ENCODE measurements at places on chromosomes 4 and X.
A peak's percentile ranks its signal among the peaks of the same experiment; 100 is the strongest.

DNA sequence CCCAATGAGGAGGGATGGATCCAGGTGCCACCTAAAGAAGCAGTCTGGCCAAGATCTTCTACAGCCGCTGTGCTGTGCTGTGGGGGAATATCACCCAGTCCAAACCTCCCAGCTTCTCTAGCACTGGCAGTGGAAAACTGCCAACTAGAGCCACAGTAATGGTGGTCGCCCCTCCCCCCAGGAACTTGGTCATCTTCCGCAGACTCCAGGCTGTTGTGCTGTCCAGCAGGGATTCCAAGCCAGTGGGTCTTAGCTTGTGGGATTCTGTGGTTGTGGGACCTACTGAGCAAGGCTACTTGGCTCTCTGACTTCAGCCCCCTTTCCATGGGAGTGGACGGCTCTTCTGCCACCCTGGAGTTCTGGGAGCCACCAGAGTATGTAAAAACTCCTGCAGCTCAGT is 18.2 kb downstream of the GPRASP1 start:
- no peaks in the 10 kb centered on the region for H3K27me3 ChIP-seq
- DNase-seq = no peak
- H3K27ac ChIP-seq = no peak overlapping the region
- no peaks in the 10 kb centered on the region for H3K4me1 ChIP-seq
- no peak overlapping the region for H3K4me3 ChIP-seq

- peaks cover 12% of the 10 kb centered on the region for H3K4me1 ChIP-seq
- H3K27me3 ChIP-seq = no peaks in the 10 kb centered on the region
- no peak for DNase-seq
- no peaks in the 10 kb centered on the region for H3K36me3 ChIP-seq
- H3K4me3 ChIP-seq = no peak overlapping the region
- H3K27ac ChIP-seq = no peak overlapping the region
These were observed 23.5 kb upstream of the CEP135 start for GRCh38 chr4:55925241-55925640.

- peaks cover 15% of the 10 kb centered on the region for H3K4me1 ChIP-seq
- DNase-seq = no peak
- H3K4me3 ChIP-seq = no peak overlapping the region
- H3K36me3 ChIP-seq = no peaks in the 10 kb centered on the region
- no peaks in the 10 kb centered on the region for H3K27me3 ChIP-seq
These were observed 53.5 kb upstream of the PCDH10 start for GRCh38 chr4:133095591-133095990.

DNA sequence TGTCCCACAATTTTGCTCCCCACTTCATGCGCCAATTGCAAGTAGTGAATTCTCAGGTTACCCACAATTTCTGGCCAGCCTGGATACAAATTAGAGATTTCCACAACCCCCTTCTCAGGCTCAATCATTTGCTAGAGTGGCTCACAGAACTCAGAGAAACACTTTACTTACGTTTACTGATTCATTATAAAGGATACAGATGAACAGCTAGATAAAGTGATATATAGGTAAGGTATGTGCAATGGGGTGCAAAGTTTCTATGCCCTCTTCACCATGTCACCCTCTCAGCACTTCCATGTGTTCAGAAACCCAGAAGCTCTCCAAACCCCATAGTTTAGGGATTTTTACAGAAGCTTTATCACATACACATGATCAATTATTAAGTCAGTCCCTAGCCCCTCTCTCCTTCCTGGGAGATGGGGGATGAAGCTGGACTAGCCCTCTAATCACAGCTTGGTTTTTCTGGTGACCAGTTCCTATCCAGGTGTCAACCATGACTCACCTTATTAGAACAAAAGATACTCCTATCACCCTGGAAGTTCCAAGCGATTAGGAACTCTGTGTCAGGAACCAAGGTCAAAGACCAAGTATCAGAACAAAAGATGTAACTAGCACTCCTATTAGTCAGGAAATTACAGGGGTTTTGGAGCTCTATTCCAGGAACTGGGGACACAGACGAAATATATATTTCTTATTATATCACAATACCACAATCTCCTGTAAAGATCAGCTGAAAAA is 33.5 kb upstream of the PRRG1 start:
- H3K27me3 ChIP-seq = no peaks in the 10 kb centered on the region
- H3K4me1 ChIP-seq = no peaks in the 10 kb centered on the region
- DNase-seq = no peak
- no peak overlapping the region for H3K27ac ChIP-seq
- no peak overlapping the region for H3K4me3 ChIP-seq

DNA sequence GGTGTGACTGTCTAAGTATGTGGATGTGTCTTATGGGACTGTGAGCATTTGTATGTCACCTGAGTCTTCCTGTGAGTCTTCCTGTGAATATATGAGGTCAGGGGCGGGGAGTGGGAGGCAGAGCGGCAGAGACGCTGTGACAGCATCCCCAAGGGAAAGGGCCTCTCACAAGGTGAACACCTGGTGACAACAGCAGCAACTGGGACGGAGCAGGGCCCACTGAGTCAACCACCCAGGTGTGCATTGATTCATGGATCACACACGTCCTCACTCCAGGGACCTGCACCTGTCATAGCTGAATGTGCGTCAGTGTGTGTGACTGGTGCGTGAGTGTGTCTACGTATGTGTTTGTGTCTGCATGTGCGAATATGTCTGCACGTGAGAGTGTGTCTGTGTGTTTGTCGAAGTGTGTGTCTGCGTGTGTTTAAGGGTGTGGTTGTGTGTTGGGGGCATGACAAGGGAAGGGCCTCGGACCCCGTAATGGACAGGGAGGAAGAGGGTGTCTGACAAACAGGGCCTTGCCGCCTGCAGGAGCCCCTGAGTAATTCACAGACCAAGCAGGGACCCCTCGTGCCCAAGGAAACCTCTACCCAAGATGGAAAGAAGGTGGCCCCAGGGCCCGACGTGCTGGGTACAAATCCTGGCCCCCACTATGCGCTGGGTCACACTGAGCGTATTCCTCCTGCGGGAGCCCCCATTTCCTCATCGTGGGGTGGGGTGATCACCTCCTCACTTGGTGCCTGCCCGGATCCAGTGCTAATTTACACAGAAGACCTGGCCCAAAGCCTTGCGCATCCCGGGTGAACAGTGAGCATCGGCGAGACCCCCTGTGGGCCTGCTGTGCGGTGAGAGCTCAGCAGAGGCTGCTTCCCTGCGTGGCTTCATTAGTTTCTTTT is 76.7 kb downstream of the ABLIM2 start:
- H3K36me3 ChIP-seq = no peaks in the 10 kb centered on the region
- peaks cover 3% of the 10 kb centered on the region for H3K27me3 ChIP-seq
- no peak overlapping the region for H3K4me3 ChIP-seq
- no peak overlapping the region for H3K27ac ChIP-seq
- peaks cover 40% of the 10 kb centered on the region for H3K4me1 ChIP-seq

- no peak overlapping the region for H3K27ac ChIP-seq
- peaks cover 4% of the 10 kb centered on the region for H3K27me3 ChIP-seq
- peaks cover 22% of the 10 kb centered on the region for H3K4me1 ChIP-seq
- H3K4me3 ChIP-seq = no peak overlapping the region
- no peaks in the 10 kb centered on the region for H3K36me3 ChIP-seq
These were observed 57.6 kb downstream of the PLAC1 start for GRCh38 chrX:134600714-134601113.

- no peaks in the 10 kb centered on the region for H3K36me3 ChIP-seq
- no peak overlapping the region for H3K4me3 ChIP-seq
- peaks cover 31% of the 10 kb centered on the region for H3K4me1 ChIP-seq
- no peak for DNase-seq
These were observed 55.0 kb downstream of the PSAPL1 start for GRCh38 chr4:7379719-7380118.

- no peak for DNase-seq
- no peaks in the 10 kb centered on the region for H3K36me3 ChIP-seq
- no peak overlapping the region for H3K4me3 ChIP-seq
- H3K27ac ChIP-seq = no peak overlapping the region
- peaks cover 29% of the 10 kb centered on the region for H3K4me1 ChIP-seq
These were observed 162.3 kb upstream of the EDNRA start for GRCh38 chr4:147318586-147318985.

GRCh38 chr4:82713856-82714255 is 84.7 kb downstream of the SCD5 start:
- H3K27ac ChIP-seq = no peak overlapping the region
- no peaks in the 10 kb centered on the region for H3K36me3 ChIP-seq
- H3K4me1 ChIP-seq = peaks cover 29% of the 10 kb centered on the region
- DNase-seq = no peak
- peaks cover 15% of the 10 kb centered on the region for H3K27me3 ChIP-seq

DNA sequence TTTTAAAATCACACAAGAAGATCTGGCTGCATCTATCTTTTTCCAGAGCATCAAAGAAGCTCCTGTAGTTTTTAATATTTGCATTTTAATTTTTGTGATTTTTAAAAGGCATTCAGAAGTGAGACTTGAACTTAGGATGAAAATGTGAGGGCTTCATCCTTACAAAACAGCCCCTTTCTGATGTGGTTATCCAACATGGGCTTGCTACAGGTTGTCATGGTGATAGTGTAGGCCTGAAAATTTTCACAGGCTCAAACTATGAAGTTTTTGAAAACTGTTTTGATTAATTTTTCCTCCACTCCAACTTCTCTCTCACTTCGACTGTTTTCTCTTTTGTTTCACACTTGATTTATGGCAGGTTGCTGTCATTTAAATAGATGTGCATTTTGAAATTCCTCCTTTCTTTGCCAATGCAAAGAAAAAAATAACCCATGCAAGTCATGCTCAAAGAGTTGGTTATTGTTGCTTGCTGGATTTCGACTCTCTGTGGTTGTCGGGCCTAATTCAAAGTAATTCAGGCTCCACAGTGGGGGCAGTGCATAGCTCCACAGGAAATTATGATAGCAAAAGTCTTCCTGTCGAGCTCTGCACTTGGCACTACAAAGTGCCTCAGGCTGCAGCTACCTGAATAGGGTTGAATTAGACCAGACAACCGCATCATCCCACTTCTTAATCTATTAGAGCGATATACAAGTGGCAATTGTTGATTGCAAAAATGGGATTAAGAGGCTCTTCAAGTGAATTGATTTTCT is 201.0 kb upstream of the GPR101 start:
- no peaks in the 10 kb centered on the region for H3K36me3 ChIP-seq
- peaks cover 22% of the 10 kb centered on the region for H3K4me1 ChIP-seq
- H3K27me3 ChIP-seq = no peaks in the 10 kb centered on the region

DNA sequence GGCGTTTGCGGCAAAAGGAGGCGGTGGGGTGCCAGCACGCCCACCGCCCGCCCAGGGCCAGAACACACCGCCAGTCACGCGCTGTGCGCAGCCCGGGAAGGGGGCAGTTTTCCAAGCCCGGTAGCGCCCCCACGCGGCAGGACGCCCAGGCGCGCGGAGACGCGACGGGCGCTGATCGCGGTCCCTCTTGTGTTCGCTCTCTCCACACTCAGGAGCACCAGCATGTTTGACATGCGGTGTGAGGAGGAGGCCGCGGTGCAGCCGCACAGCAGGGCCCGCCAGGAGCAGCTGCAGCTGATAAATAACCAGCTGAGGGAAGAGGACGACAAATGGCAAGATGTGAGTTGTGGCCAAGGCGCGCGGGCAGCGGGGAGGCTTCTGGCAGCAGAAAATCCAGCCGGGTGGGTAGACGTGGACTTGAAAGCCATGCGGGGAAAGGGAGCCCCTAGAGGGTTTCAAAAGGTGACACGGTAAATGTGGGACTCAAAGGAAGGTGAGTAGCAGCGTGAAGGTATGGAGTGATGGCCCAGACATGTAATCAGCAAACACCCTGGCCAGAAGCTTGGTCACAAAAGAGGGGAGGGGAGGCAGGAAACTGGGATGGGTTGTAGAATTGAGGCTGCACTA is 104.1 kb downstream of the PHOX2B start:
- H3K27me3 ChIP-seq = peaks cover 15% of the 10 kb centered on the region
- peak; percentile 93 for DNase-seq
- H3K4me3 ChIP-seq = peak overlapping the region; percentile 76

DNA sequence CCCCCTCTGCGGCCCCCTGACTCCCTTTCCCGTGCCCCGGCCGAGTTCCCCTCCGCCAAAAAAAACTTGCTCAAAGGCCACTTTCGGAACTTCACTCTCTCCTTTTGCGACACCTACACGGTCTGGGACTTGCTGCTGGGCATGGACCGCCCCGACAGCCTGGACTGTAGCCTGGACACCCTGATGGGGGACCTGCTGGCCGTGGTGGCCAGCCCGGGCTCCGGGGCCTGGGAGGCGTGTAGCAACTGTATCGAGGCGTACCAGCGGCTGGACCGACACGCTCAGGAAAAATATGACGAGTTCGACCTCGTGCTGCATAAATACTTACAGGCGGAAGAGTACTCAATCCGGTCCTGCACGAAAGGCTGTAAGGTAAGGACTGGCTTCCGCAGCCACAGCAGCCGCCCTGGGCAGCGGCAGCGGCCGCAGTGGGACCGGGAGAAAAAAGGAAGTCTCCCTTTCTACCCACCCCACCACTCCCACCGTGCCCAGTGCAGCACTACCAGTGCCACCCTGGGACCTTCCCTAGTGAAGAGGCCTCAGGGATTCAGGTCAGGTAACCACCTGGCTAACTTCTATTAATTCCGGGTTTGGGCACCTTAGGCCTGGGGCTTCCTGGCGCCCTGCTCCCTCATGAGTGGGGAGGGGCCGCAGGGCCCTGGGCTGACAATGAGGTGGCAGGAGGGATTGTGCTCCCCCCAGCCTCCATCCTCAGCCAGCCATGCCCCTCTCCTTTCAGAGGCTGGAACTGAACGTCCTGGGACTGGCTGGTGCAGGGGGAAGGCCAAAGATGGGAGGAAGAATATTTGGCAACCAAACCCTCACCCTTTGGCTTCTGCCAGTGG is 1.9 kb downstream of the NALF2 start:
- H3K4me3 ChIP-seq = peak overlapping the region; percentile 82
- DNase-seq = no peak
- H3K4me1 ChIP-seq = no peaks in the 10 kb centered on the region

DNA sequence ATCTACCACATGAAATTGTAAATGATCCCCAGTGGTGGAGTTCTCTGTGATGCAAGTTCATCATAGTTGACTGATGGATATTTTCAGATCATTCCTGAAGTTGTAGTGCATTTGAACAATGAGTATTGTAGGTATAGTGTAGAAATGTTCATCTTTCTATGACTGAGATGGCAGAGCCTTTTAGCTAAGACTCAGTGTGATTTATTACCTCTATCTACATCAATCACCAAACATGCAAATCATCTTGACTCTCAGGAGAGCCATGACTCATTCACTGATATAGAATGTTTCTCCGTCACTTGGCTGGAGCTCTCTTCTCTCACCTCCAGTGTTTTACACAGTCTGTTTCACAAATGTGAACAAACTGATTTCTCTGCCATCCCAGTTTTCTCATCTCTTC is 392.6 kb downstream of the IL1RAPL1 start:
- H3K27ac ChIP-seq = no peak overlapping the region
- H3K4me3 ChIP-seq = no peak overlapping the region
- H3K4me1 ChIP-seq = no peaks in the 10 kb centered on the region
- no peaks in the 10 kb centered on the region for H3K36me3 ChIP-seq

- peaks cover 4% of the 10 kb centered on the region for H3K4me1 ChIP-seq
- H3K4me3 ChIP-seq = no peak overlapping the region
- no peaks in the 10 kb centered on the region for H3K36me3 ChIP-seq
These were observed 113.7 kb downstream of the CHRNA9 start for GRCh38 chr4:40448875-40449274.

GRCh38 chrX:112668476-112669409 is 11.0 kb downstream of the LHFPL1 start:
- peaks cover 3% of the 10 kb centered on the region for H3K27me3 ChIP-seq
- H3K4me1 ChIP-seq = peaks cover 44% of the 10 kb centered on the region
- no peak for DNase-seq
- peaks cover 2% of the 10 kb centered on the region for H3K36me3 ChIP-seq
- no peak overlapping the region for H3K27ac ChIP-seq

GRCh38 chr4:118086344-118086743 is 52.1 kb downstream of the NDST3 start:
- H3K4me3 ChIP-seq = no peak overlapping the region
- H3K27me3 ChIP-seq = no peaks in the 10 kb centered on the region
- H3K36me3 ChIP-seq = no peaks in the 10 kb centered on the region

GRCh38 chrX:39214387-39215126 is 413.3 kb downstream of the MID1IP1 start:
- peaks cover 9% of the 10 kb centered on the region for H3K27me3 ChIP-seq
- H3K4me1 ChIP-seq = peaks cover 5% of the 10 kb centered on the region
- no peak overlapping the region for H3K4me3 ChIP-seq

All from nephron progenitor cell (in vitro differentiated cells).